ENCODE measurements at places on chromosomes 5 and 9. TPM values are rescaled to one million over a fixed set of nuclear protein-coding genes. Genes with fewer than 3 reads are reported as not detected.

The IL11RA gene
- total RNA-seq = 6.9 TPM

The NEUROG1 gene
- not detected for total RNA-seq

The EPB41L4B gene
- total RNA-seq = 6.5 TPM

The LMX1B gene
- total RNA-seq = 53.5 TPM

The SLC36A3 gene
- total RNA-seq = not detected

The LTC4S gene
- 7.1 TPM for total RNA-seq

The SPINK4 gene
- not detected for total RNA-seq

The NR2F1 gene
- 175 TPM for total RNA-seq

The PCDHAC2 gene
- total RNA-seq = 7.8 TPM

The MLLT3 gene
- total RNA-seq = 0.27 TPM

The SHOC1 gene
- not detected for total RNA-seq

DNA sequence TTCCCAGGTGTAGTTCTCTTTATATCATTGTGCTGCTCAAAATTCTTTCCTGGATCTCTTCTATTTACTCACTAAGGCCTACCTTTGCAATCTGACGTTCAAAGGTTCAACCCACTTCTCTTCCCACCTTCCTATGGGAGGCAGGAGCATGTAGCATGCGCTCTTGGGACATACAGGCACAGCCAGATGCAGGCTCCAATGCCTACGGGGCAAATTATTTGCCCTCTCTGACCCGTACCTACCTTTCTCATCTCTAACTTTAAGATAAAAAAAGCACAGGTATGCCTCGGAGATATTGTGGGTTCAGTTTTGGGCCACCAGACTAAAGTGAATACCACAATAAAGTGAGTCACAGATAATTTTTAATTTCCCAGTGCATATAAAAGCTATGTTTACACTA is 460.5 kb downstream of the CCDC171 start:
- no peak for DNase-seq

DNA sequence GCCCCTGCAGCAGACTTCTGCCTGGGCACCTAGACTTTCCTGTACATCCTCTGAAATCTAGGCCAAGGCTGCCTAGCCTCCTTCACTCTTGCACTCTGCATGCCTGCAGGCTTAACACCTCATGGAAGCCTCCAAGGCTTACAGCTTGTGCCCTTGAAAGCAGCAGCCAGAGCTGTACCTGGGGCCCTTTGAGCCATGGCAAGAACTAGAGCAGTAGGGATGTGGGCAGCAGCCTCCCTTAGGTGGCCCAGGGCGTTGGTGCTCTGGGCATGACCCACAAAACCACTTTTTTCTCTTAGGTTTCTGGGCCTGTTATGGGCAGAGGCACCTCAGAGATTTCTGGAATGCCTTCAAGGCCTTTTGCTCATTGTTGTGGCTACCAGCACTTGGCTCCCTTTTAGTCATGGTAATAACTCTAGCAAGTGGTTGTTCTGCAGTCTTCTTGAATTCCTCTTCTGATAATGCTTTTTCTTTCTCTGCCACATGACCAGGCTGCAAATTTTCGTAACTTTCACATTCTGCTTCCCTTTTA is 606.2 kb downstream of the TLE4 start:
- DNase-seq = no peak

DNA sequence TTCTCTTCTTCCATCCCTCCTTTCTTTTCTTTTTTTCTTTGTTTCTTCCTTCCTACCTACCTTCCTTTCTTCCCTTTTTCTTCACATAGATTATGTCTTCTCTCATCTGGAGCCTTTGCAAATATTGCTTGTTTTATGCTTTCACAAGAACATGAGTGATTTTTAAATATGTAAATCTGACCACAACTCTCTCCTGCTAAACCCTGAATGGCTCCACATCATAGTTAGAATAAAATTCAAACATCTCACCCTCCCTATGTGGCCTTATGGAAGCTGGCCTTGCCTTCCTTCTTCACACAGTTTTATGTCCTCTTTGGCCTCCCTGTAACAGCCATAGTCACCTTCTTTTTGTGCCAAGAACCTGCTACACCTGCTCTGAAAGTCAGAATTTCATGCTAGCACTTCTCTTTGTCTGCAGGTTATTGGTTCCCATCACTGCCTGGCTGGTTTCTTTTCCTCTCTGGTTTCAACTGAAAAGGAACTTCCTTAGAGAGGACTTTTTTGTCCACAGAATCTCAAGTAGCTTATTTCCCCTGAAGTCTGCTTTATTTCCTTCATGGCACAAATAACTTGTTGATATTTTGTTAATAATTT is 114.3 kb upstream of the TNC start:
- no peak for DNase-seq

DNA sequence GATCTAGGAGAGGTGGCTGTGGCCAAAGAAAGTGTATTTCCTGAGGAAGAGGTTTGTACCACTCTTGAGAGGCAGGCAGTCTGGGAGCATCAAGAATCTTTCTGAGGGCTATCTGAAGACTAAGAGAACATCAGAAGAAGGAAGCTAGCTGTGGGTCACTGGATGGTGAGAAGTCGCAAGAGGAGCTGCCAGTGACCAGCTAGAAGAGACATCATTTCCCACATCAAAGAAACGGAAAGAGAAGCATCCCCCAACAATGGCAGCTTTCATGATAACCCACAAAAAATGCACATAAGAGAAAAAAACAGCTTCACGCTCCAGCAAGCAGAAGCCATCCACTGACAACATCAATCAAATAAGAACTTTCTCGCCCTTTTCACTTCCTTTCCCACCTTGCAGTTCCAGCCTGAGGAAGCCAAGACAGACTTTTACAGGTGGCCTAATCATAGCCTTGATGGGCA is 25.0 kb upstream of the CEP78 start:
- no peak for DNase-seq

GRCh38 chr9:132216861-132217619 is 55.2 kb downstream of the NTNG2 start:
- DNase-seq = peak; percentile 64

DNA sequence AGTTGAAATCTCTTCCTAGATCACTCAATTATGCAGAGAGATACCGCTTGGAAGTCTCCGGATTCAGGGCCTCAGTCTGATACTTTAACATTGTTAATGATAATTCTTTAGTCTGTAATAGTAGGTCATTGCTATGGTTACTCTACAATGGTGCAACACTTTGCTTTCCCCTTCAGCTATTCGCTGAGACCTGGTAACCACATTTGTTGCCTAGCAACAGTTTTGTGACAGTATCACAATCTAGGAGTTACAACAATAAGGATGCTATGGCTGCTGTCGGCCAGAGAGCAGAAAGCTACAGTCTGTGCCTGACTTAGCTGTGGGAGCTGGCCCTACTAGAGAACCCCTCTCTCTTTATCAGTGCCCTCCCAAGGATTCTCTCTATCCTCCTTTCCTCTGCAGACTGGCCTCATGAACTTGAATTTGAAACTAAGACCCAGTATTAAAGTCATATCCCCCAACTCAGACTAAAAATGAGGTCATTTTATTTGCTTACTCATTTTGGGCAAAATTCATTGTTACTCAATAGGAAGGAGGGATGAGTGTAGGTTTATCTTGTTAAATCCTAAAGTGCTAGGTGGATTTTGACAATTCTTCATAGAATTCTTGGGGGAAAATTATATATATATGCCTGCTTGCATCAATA is 39.3 kb downstream of the NR2F1 start:
- peak; percentile 94 for DNase-seq

DNA sequence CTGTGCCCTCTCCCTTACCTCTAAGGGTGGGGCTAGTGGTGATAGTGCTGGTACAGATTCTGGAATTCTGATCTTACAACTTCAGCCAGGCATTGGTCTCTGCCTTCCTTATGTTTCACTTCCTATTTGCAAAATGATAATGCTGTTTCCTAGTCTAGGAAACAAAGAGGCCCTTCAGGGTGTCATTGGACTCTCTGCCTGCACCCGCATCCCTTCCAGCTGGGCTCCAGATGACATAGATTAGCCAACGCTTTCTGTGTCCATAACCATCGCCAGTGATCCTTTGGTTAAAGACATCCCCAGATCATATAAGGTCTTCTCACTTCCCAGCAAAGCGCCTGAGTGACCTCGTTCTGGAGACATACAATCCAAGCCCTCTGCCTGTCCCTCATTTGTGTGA is 180.7 kb downstream of the ERCC6L2 start:
- no peak for DNase-seq

- peak; percentile 74 for DNase-seq
Observed at GRCh38 chr5:95081500-95081960, 203.4 kb downstream of the MCTP1 start.

GRCh38 chr5:89289604-89290003 is 406.6 kb upstream of the MEF2C start:
- DNase-seq = no peak

DNA sequence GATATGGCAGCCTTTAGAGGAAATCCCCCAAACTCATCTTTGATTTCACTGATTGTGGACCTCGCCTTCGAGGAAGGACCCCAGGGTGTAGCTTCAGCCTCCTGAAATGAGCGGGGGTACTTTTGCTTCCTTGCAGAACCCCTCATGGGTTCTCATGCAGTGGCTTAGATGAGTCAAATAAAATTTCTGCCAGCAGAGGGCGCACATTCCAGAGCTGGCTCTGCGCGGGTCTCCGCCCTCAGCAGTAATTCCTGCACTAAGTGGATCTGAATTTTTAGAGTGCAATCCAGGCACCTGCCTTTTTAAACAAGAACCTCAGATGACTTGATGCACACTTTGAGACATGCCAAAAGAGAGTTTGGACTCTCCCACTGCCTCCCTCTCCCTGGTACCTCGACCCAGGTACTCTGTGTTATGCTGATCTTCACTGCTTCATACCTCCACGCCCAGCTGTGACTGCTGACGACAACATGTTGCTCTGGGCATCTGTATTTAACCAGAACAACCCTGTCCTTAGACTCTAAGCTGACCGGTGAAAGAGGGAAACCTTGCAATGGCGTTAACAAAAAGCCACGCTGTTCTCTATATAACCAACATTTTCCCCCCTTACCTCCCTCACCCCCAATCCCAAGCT is 7.3 kb downstream of the EGFLAM start:
- peak; percentile 47 for DNase-seq

GRCh38 chr9:113992994-113993393 is 85.1 kb downstream of the AMBP start:
- DNase-seq = no peak

GRCh38 chr5:94969174-94969573 is 315.7 kb downstream of the MCTP1 start:
- DNase-seq = peak; percentile 57

- peak; percentile 65 for DNase-seq
Observed at GRCh38 chr5:6712142-6712576, 1.1 kb upstream of the TENT4A start.

DNA sequence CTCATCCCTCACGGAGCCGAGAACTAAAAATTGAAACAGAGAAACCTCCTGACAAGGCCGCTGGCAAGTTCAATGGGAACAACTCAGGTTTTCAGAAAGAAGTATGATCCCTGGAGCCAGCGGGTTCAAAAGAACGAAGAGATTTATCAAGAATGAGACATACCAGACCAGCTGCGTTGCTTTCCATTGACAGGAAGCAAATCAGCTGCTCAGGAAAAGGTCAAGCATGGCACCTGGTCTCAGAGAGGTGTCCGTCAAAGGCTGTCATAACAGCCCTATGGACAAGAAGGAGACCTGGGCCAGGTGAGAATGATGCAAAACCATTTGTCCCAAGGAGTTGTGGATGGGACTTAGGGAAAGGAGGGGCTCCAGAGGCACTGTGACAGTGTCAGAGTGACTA is 34.9 kb upstream of the GNE start:
- no peak for DNase-seq

DNA sequence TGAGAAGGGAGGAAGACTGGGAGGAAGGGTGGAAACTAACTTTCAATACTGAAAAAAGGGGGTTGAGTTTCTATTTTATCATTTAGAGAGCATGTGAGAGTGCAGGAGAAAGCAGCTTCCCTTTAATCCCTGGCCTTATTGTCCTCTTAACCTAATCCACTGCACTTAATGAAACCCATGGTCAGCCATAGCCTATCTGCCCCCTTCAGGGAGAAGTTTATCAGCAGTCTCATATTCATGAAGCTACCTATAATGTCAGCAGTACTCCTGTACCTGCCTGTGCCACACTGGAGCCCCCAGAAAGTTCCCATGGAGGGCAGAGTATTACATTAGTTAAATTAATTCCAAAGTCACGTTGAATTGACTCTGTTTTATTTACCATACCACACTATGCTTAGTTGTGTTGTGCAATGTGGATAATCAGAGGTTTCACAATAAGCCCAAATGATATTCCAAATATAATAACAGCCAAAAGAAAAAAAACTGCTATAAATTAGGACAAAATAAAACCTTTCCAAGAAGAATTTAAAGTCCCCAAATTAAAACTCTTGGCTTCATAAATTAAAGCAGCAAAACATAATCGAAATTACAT is 62.9 kb downstream of the MUSK start:
- no peak for DNase-seq

DNA sequence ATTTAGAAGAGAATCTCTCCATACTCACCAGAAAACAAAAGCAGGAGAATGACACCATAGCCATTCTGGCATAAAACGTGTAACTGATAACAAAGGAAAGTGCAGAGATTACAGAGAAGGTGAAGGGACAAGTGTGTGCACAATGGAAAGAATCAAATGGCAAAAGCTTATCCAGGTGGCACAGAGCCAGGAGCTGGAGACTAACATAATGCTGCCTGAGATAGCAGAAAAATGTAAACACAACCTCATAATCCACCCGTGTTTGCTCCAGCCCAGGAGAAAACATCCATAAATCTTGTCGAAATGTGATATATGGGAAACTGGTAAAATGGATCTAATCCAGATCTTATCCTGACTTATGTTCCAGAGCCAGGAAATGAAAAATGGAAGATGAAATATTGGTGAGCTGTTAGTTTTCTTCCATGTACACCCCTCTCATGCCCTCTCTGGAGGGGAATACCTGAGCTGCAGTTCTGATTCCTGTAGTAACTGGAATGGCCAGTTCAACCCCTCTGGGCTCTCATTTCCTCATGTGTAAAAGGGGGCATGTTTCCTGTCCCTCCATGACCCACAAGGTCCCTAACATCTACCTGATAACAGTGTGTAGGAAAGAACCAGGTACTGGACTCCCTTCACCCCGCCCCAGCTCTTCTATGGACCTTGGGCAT is 212.3 kb upstream of the DAPK1 start:
- no peak for DNase-seq

GRCh38 chr9:272251-273213 is 57.9 kb downstream of the DOCK8 start:
- no peak for DNase-seq

- DNase-seq = no peak
Observed at GRCh38 chr5:103108086-103108485, 11.9 kb downstream of the GIN1 start.

GRCh38 chr9:74800226-74800625 is 87.5 kb downstream of the TRPM6 start:
- no peak for DNase-seq

GRCh38 chr9:124428751-124429529 is 13.7 kb upstream of the PSMB7 start:
- DNase-seq = peak; percentile 93

DNA sequence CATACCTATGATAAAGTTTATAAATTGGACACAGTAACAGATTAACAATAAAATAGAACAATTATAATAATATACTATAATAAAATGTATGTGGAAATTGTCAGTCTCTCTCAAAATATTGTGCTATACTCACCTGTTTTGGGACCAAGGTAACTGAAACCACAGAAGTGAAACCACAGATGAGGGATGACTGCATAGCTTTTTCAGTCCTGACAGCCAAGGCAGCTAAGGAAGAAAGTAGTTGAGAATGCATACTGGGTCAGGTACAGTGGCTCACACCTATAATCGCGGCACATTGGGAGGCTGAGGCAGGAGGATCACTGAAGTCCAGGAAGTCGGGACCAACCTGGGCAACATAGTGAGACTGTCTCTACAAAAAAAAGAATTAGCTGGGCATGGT is 8.9 kb downstream of the SRP19 start:
- no peak for DNase-seq
